Stimulated activated CD4-positive, alpha-beta T cell treated with anti-CD3 and anti-CD28 coated beads, TNF-alpha, amount 100 ng/mL, for 24 hours (primary cell): ENCODE measurements at places on chromosomes 7 and 10.

GRCh38 chr7:91280185-91280584 lies 16.0 kb downstream of the FZD1 start:
- no peak for DNase-seq

- peak; percentile 21 for DNase-seq
Observed at GRCh38 chr10:102796407-102797176, 40.6 kb downstream of the CYP17A1 start.

GRCh38 chr10:127612-128432 lies 7.4 kb upstream of the ZMYND11 start:
- no peak for DNase-seq

GRCh38 chr10:131201741-131202515 lies 109.6 kb downstream of the TCERG1L start:
- DNase-seq, result no peak

DNA sequence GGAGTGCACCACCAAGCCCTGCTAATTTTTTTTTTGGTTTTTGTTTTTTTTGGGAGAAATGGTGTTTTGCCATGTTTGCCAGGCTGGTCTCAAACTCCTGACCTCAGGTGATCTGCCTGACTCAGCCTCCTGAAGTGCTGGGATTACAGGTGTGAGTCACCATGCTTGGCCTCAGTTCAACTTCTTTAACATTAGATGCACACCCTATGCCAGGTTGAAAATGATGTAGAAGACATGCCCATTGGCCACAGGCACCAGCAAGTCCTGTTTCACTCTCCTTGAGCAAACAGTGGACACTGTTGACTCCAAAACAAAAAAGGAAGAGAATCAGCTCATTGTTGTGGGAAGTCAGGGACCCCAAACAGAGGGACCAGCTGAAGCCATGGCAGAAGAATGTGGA lies 1205.3 kb downstream of the REEP3 start:
- no peak for DNase-seq

- DNase-seq, result no peak
Observed at GRCh38 chr10:86447432-86447831, 74.2 kb downstream of the WAPL start.

- no peak for DNase-seq
Observed at GRCh38 chr10:19518632-19519031, 297.6 kb upstream of the PLXDC2 start.

GRCh38 chr10:126264102-126265018 lies 123.9 kb downstream of the ADAM12 start:
- DNase-seq, result no peak

DNA sequence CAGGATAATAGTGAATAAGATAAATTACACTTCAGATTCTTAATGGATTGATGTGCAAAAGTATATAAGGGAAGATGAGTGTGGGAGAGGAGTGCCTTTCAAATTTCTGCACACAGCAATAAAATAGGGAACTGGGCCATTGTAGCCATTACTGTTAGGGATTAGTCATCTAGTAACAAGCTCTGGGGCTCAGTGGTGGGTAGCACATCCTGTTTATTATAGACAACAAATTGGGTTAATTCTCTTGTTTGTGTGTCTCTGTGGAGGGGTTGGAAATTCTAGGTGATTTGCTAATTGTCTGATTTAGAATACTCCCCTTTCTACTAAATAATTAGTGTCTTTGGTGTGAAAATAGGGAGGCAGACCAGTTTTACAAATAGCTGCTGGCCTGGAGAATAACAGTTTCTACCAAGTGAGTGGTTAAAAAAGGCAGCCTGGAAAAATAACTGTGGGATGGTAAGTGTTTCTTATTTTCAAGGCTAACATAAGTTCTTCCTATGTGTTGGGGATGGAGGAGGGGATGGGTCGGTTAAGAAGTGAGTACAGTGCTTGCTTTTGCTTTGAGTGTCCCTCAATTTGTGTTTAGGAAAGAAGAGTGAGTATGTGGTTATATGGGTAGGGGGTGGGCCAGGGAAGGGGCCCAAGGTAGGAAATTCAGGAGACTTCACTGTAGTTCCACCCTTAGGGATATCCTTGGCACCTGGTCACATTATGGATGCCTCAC lies 43.3 kb upstream of the TMEM248 start:
- DNase-seq, result no peak

- DNase-seq, result no peak
Observed at GRCh38 chr10:7412237-7412927, 1.5 kb upstream of the SFMBT2 start.

DNA sequence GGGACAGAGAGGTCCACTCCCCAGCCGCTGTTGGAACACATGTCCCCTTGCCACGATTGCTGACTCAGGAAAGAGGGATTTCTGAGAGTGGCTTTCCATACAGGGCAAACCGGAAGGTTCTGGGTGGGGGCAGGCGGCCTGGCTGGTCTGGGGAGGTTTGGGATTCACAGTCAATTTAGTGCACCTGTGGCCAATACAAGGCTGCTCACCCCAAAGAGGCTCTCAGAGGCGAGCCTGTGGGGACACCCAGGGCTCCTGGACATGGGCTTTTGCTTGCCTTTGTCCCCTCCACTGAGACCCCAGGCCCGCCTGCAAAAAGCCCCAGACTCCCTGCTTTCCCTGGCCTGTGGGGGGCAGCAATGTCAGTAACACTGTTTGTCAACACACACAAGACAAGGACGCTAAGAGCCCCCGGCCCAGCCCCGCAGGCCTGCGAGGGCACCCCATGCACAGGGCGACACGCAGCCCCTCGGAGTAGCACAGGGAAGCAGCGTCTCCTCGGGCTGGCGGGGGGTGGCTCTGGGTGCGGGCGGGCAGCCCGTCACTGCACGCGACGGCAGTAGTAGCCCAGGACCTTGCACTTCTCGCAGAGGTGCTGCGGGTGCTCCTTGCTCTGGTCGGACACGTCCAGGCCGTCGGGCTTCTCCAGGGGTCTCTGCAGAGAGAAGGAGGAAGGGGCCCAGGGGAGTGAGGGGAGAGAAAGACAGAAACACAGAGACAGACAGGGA lies 38.7 kb downstream of the PPIF start:
- no peak for DNase-seq

DNA sequence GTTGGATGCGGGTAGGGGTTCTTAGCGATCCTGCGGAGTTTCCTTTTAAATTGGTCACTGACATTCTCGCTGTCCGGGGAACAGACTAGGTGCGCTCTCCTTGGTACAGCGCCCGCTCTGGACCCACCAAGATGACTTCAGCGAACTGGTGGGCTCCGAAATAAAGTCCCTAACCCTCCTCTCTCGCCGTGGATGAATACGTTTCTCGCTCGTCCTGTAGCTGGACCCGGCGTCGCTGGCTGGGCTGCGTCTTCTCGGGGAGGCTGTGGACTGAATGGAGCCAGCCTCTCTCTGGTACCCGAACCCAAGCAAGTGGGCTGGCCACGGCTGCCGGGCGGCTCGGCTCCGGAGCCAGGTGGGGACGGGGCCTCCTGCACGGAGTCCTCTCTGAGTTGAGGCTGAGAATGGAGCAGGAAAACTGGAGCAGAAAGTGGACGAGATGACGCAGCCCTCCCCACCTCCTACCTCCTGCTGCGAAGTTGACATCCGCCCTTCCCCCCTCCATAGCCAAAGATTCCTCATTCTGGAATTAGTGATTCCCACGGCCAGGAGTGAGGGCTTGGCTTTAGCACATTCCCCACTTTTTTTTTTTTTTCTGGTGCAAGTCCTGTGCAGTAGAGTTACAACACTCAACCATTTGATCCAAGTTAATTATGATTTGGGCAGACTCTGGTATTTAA lies 1.5 kb downstream of the UNC5B start:
- DNase-seq, result no peak

DNA sequence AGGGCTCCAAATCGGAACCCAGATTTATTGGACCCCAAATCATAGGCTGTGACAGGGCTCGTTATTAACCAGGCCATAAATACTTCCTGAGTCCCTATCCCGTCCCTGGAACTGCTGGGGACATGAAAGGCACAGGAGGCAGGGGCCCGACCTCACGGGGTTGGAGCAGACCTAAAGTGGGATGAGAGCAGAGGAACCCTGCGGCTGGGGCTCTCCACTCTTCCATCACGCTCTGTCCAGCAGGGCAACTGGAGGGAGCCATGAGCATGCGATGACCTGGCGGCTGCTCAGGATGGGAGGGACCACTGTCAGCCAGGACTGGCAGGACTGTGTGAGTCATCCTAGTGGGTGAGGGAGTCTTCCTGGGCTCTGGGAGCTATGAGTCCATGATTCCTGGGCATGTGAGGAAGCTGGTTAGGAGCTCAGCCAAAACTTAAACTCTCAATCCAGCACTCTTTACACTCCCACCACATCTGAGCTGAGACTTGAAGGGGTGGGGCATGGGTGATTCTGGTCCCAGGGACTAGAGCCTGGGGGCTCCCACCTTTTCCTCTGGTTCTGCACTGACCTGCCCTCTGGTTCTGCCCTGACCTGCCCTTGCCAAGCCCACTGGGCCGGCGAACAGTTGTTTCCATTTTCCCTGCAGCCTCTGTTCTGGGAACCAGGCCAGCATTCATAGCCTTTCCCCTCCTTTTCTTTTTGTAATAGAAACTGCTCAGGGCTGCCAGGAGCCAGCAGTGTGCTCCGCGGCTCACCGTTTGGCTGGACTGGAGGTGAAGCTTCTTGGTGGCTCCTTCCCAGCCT lies 47.1 kb downstream of the SYPL1 start:
- no peak for DNase-seq

- no peak for DNase-seq
Observed at GRCh38 chr10:18527687-18528086, 123.7 kb downstream of the NSUN6 start.

- peak; percentile 100 for DNase-seq
Observed at GRCh38 chr7:108525985-108526767, at the start of gene PNPLA8. PNPLA8 (minus strand) TSS chr7:108526135; CDS start chr7:108515491, 10,644 bp downstream.

GRCh38 chr10:111117528-111118277 lies 40.9 kb downstream of the ADRA2A start:
- DNase-seq, result no peak

DNA sequence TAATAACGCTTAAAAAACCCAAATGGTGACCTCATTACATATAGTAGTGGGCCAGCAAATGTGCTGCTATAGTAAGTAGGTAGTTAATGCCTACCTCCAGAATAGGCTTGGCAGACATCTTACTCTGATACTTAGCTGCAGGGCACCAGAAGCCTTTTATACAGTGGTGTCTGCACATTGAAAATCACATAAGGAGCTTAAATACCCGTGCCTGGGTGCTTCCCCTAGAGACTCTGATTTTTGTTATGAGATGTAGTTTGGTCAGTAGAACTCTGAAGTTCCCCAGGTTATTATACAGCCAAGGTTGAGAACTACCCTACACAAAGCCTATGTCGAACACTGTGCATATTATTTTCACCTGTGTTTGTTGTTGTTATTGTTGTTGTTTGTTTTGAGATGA lies 47.2 kb downstream of the ANKIB1 start:
- DNase-seq, result no peak

DNA sequence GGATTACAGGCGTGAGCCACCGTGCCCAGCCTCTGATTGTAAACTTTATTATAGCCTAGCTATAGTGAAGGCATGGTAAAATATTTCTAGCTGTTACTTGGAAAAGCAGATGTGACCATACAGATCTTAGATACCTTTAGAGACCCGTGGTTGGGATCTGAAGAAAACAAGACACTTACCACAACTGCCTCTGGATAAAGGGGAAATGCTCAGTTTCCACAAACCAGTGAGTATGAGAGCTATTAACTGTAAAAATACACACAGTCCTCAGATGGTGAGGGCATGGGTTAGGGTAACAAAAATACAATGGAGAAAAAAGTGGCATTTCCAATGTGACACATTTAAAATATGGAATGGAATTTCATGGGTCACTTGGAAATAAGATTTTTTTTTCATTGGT lies 63.0 kb downstream of the ZNF438 start:
- no peak for DNase-seq

- no peak for DNase-seq
Observed at GRCh38 chr7:131494182-131494581, 62.2 kb downstream of the PODXL start.

DNA sequence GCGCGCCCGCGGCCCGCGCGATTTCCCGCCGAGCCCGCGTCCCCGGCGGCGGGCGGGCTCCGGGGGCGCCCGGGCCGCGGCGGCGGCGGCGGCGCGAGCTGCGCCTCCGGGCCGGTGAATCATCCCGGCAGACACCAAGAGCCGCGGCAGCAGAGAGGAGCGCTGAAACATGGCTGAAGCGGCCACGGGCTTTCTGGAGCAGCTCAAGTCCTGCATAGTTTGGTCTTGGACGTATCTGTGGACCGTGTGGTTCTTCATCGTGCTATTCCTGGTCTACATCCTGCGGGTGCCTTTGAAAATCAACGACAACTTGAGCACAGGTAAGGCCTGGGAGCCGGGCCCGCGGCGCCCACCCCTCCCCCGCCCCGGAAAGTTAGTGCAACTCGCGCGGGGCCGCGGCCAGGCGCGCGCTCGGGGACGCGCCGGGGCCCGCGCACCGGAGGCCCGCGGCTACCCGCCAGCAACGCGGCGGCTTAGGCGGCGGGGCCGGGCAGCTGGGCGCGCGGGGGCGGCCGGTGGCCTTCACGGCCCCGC lies at the start of gene ST7:
Gene ST7 (plus strand): TSS at position 130 of the 534 bp plus-strand sequence. CDS start 40 bp downstream, at position 170.
- peak; percentile 55 for DNase-seq

DNA sequence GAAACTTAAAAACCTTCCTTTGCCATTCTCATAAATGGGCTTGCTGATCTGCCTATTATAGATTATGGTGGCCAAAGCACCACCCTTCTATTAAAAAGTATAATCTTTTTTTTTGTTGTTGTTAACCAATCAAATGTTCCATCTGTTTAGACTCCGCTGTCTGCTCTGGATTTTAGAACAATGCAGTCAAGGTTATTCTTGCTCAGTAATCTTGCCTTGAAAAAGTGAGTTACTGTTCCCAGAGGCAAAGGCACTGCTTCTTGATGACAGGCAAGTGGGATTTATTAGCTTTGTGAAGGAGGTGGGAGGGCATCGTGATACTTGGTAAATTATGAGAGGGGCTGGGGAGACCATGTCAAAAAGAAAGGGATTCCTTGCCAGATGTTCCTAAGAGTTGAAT lies 143.5 kb downstream of the KIAA1217 start:
- no peak for DNase-seq

DNA sequence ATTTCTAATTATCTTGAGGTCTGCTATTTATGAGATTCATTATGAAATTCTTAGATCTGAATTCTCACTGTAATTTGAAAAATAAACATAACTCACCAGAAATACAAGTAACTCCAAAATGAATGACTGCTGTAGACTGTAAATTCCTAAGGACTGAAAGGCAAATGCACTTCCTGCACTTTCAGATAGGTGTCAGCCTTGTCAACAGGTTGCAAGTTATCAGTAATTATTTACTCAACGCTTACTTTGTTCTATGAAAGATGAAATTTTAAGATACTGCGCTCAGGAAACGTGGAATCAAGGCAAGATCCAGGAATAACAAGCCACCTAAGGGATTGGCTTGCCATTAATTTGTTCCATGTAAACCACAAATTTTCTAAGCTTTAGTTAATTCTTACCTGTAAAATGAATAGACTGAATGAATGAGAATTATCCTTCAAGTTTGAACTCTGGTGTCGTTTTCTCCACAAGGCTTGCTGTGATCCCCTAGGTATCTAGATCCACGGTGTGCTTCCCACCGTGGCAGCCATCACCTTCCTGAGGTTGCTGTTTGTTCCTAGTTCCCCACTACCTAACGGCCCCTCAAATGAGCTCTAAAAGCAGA lies 12.6 kb downstream of the DHX32 start:
- DNase-seq, result no peak

GRCh38 chr7:11506417-11506816 lies 325.6 kb downstream of the THSD7A start:
- no peak for DNase-seq

GRCh38 chr10:106925191-106925590 lies 239.3 kb downstream of the SORCS1 start:
- no peak for DNase-seq
